ENCODE measurements at places on chromosomes 13 and 19. TPM values are rescaled to one million over a fixed set of nuclear protein-coding genes. Genes with fewer than 3 reads are reported as not detected.

- no peaks in the 10 kb centered on the region for H3K27me3 ChIP-seq
- H3K36me3 ChIP-seq, result no peaks in the 10 kb centered on the region
- peaks cover under 1% of the 10 kb centered on the region for H3K4me1 ChIP-seq
- no peak within 1 kb of the TSS for H3K4me3 ChIP-seq
- no peak for DNase-seq
Measured at GRCh38 chr13:30735025-30735871, at the start of gene ALOX5AP. ALOX5AP (plus strand) TSS chr13:30735543; CDS start chr13:30735606, 63 bp downstream.

DNA sequence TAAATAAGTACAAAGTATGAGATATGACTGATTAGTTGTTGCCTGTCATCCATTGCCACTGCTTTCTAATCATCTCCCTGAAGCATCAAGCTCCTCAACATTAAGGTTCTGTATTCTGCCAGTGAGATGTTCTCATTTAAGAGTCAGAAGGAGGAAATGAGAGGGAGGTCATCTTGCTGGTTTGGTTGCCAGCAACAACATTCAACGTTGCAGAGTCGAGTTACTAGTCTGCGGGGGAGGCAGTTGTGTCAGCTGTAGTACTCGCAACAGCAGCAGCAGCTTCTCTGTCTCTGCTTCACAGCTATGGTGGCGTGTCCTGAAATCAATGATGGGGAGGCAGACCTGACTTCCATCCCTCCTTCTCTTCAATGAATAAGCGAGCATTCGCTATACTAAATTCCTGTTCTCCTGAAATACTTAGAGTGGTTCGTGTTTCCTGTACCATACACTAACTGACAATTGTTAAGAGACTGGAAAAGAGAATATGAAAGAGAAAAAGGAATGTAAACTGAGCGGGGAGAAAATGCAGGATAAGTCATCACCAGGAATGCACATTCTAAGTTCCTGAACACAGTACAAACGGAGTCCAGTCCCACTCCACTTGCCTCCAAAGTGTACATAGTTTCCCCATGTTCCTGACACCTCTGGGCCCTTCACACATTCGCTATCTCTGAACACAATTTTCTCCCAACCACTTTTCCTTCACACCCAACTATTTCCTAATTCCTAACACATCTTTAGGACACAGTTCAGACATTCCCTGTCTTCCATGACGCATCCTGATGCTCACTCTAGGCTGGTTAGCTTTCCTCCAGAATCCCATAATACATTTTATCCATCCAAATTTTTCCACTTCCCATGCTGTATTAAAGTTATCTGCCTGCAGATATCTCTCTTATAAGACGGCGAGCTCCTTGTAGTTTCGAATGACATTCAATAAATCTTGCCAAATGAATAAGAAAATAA is 263.0 kb downstream of the KLF12 start:
- no peaks in the 10 kb centered on the region for H3K36me3 ChIP-seq
- H3K4me3 ChIP-seq, result no peak overlapping the region
- no peaks in the 10 kb centered on the region for H3K4me1 ChIP-seq
- no peaks in the 10 kb centered on the region for H3K27me3 ChIP-seq

DNA sequence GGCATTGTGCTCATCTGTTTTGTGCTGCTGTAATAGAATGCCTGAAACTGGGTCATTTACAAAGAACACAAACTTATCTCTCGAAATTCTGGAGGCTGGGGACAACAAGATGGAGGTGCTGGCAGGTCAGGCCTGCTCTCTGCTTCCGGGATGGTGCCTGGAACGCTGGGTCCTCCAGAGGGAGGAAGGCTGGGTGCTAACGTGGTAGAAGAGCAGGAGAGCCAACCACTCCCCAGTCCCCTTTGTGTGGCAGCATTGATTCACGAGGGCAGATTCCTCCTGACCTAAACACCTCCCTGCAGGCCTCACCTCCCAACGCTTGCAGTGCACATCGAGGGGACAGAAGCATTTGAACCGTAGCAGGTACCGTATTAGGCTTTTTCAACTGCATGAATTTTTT is 34.1 kb upstream of the TFDP1 start:
- peak; percentile 83 for DNase-seq
- H3K27me3 ChIP-seq, result no peaks in the 10 kb centered on the region
- H3K27ac ChIP-seq, result no peak overlapping the region
- no peaks in the 10 kb centered on the region for H3K36me3 ChIP-seq

- no peak overlapping the region for H3K27ac ChIP-seq
- no peak for DNase-seq
- no peaks in the 10 kb centered on the region for H3K27me3 ChIP-seq
- H3K4me3 ChIP-seq, result no peak overlapping the region
Measured at GRCh38 chr13:91020461-91021034, 326.9 kb upstream of the MIR17HG start.

Gene WDR88
- total RNA-seq, result not detected

Gene NLRP5
- total RNA-seq, result not detected

Measured in vagina (tissue), 2 donors.